ENCODE measurements at places on chromosomes 4 and X.

- no peak for DNase-seq
Measured at GRCh38 chr4:24244663-24245490, 339.5 kb downstream of the DHX15 start.

DNA sequence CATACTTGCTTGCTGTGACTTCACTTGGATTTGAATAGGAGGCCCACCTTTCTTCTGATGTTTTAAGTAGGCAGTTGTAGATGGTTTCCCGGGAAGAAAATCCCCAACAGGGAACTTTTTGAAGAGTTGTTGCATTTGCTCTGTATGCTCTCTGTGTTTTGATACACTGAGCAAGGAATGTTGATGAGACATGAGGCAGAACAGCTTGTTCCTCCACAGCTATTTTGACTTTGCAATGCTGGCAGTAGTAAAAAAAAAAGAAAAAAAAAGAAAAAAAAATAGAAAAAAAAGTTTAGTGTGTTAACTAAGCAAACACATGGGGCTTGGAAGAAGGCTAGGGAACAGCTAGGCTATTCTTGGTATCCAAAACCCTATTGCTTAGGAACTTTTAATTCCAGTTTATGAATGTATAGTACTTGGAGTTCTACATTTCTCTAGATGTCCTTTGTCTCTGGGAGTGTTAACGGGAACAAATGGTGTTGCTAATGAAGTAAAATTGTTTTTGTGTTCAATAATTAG is 23.4 kb upstream of the PAQR3 start:
- no peak for DNase-seq

DNA sequence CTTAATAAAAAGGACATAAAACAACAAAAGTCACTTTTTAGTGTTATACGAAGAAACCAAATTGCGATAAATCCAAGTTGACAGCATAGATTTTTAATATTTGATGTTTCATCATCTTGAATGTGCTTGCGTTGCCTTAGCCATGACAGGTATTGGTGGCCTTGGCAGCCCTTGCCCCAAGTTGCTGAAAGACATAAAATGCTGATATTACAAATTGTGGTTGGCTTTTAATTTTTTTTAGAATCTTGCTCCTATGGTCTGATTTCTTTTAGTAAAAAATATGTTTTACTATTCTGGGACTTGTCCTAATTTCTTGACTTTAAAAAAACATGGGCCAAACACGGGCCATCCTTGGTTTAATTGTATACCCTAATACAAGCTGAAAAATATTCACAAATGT is 122.6 kb downstream of the SLC4A4 start:
- no peak for DNase-seq

- no peak for DNase-seq
Measured at GRCh38 chr4:153374442-153374841, 30.0 kb downstream of the MND1 start.

DNA sequence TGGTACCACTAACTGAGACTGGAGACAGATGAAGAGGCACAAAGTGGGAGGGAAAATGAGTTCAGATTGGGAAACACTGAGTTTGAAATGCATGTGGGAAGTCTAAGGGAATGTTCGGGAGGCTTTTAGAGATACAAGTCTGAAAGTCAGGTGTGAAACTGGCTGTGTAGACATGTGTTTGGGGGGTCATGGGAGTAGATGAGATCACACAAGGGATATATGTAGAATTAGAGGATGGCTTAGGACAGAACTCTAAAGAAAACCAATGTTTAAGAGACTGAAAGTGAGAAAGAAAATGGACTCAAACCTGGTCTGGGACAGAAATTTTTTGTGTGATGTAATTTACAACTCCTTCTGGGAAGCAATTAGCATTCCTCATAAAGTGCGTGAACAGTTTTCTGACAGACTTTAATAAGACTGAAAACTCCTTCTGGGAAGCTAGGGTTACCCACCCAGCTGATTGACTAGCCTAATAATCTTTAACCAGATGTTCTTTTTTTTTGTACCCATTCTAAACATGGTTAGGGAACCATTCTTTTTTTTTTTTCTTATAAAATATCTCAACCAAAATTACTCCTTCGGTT is 8.7 kb upstream of the JADE1 start:
- DNase-seq: no peak

GRCh38 chr4:105548483-105548882 is 3.9 kb upstream of the ARHGEF38 start:
- no peak for DNase-seq

GRCh38 chr4:86564795-86565194 is 29.3 kb upstream of the PTPN13 start:
- DNase-seq: no peak

DNA sequence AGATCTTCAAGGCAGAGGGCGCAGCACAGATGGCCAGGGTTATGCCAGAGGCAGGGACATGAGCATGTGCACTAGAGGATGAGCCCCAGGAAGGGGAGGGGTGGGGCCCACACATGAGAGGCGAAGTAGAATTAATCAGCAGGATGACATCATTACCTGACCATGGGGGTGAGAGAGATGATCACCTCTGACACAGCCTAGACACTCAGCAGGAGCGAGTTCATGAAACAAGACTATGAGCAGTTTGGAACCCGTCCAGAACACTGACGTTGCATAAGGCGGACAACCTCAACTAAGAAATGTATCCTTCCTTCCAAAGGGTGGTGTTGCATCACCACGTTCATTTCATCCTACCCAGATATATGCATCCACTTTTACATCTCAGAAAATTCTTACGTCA is 446.7 kb upstream of the TENM3 start:
- DNase-seq: no peak

- no peak for DNase-seq
Measured at GRCh38 chrX:85379174-85379907, at the start of gene POF1B. TSS of gene POF1B (minus strand) at chrX:85379665. CDS start at chrX:85379454, 211 bp downstream.

DNA sequence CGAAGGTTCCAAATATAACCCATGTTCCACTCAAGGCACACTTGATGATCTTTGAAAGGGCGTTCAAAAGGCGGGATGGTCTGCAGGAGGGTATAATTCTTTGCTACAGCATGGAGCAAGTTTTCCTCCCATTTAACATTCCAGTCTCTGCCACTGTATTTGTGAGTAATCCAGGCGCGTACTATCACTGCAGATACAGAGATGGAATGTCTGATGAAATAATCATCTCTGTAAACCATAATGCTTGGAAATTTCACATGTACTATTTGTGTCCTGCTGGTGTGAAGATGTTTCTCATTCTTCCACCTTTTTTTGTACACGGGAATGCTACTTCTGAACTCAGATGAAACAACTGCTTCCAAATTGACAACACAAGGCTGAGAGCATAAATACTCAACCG is 15.5 kb downstream of the SEL1L3 start:
- no peak for DNase-seq

DNA sequence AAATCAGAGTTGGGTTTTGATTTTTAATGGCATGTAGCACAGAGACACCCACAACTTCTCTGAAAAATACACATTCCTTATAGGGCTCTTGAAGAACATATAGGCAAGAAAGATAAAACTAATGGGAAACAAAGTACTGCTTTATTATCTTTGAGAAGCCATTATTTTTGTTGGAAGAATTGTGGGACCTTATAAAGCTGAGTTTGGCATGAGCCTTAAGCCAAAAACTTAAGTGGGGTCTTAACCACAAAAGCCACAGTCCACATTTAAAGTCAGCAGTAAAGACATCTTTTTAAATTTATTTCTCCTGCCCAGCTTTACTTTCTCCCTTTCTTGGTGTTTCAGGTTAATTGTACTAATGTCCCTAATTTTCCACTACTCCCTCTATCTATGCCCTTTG is 1297.3 kb downstream of the C4orf33 start:
- no peak for DNase-seq

DNA sequence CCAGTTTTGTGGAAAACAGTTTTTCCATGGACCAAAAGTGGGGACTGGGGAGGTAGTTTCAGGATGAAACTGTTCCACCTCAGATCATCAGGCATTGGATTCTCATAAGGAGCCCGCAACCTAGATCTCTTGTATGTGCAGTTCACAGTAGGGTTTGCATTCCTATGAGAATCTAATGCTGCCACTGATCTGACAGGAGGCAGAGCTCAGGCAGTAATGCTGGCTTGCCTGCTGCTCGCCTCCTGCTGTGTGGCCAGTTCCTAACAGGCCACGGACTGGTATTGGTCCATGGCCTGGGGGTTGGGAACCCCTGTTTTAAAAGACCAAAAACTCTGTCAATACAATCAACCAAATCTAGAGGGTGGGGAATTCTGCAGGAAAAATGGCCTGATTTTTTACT is 100.0 kb upstream of the EOLA2 start:
- DNase-seq: no peak

DNA sequence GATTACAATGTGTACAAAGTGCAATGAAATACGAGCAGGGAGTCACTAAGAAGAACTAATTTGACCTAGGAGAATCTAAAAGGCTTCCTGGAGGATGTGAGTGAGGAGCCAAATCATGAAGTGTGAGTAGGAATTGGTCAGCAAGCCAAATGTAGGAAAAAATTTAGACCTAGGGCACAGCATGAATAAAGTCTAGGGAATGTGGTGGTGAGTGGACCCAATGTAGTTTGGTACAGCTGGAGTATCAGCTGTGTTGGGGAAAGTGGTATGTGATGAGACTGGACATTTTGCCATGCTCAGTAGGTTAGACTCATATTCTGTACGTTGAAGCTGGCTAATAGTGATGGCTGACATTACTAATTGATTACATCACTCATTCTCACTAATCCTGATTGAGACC is 191.0 kb downstream of the AFF2 start:
- DNase-seq: no peak

DNA sequence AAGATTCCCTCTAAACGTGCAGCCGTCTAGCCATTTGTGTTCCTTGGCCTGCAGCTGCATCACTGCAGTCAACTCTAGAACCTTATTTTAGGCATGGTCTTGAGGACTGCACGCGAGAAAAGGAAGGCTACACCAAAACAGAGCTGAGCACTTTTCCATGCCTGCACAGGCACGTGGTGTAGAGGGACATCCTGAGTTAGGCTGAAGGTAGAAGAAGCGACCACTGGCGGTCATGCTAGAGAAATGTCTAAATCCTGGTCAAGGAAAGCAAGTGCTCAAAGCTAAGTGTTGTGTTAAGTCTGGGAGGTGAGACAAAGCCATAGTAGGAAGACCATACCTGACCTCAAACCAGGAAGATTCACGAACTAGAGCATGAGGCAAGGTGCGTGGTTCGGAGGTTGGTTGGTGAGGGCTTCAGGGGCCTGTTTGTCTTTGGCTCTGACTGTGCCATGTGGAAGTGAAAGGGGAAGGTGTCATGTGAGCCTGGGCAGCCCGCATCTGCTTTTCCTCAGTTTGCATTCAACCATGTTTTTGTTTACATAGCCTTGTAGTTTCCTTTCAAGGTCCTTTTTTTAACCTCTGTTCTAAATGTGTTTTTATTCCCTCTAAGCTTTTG is 203.8 kb downstream of the AASDH start:
- DNase-seq: no peak

GRCh38 chrX:821327-822107 is 190.9 kb downstream of the SHOX start:
- no peak for DNase-seq

DNA sequence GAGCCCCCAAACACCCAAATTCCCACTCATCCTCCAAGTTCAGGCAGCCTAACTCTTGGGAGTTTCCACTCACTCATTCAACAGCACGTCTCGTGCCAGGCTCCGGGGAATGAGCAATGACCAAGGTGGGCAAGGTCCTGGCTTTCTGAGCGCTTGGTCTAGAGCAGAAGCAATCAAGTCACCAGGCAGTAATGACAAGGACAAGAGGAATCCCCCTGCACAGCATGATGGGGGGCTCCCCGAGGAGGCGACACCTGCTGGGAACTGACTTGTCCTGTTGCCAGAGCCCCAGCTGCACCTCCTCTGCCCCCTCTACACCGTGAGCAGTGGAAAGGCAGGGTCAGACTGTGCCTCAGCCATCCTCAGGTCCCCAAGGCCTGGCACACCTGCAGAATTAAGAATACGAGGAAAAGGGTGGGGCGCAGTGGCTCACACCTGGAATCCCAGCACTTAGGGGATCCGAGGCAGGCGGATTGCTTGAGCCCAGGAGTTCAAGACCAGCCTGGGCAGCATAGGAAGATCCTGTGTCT is 25.7 kb upstream of the MRFAP1 start:
- no peak for DNase-seq

DNA sequence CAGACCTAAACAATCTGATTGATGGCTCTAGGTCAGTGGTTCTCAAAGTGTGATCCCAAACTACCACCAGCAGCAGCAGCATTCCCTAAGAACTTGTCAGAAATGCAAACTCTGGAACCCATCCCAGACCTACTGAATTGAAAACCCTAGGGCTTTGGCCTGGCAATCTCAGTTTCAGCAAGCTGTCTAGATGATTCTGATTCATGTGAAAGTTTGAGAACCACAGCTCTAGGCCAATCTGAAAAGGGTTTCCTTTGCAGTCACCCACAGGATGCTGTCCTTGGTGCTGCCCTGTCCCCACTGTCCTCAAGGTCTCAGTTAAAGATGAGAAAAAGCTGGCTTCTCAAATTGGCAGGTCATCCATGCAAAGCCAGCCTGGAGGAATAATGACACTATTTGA is 34.8 kb downstream of the SMPX start:
- DNase-seq: no peak

DNA sequence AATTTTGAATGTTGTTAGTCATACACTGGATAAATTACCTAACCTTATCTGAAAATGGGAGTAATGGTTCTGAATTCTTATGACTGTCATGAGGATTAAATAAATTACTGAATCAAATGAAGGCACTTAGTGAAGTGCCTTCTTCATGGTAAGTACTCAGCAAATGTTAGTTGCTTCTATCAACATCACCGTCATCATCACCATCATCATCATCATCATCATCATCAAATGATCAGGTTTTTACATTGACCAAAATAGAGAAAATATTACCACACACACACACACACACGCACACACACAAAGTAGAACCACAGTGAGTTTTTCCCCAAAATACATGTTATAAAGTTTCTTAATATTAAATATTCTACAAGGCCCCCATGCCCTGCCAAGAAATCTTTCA is 368.3 kb upstream of the FGF13 start:
- no peak for DNase-seq

GRCh38 chrX:110853610-110854009 is 58.0 kb upstream of the CHRDL1 start:
- DNase-seq: no peak

DNA sequence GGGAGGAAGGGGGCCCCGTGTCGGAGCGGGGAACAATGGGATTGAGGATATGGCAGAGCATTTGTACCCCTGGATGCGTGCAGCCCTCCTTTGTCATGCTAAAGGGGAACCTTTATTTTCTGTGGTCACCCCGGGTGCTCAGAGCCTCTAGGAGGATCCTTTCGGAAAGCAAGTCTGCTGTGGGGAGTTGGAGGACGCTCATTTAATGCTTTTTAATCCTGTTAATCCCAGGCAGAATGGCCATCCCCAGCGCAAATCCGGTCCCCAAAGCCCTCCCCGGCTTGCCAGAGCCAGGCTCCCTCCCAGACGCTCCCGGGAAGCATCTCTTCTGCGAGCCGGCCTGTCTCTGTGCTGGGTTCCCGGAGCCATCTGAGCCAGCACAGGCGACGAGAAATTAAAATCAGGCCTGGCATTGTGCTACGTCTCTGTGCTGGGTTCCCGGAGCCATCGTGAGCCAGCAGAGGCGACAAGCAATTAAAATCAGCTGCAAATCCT is 113.2 kb upstream of the PPP2R3B start:
- no peak for DNase-seq
